Stimulated activated naive CD4-positive, alpha-beta T cell treated with Interleukin-2 at 50 U/mL for 16 hours (primary cell): ENCODE measurements at places on chromosomes 5 and 9.

DNA sequence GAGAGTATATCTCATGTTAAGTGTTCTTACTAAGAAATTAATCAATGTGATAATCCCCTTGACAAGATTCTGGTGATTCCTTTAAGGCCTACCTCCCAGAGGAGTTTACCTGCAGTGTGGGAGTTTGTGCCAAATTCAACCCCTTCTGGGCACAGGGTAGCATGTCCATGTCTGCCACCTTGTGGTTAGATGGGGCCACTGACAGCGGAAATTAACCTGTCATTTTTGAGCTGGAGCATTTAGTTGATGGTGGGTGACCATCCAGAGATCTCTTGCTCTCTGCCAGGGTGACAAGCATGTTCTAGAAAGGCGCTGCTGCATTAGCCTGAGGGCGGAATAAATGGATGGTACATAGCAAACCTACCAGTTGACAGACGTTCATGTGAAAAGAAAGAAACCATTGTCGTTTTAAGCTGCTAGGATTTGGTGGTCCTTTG lies 132.2 kb downstream of the FBXO4 start:
- DNase-seq: peak; percentile 25

DNA sequence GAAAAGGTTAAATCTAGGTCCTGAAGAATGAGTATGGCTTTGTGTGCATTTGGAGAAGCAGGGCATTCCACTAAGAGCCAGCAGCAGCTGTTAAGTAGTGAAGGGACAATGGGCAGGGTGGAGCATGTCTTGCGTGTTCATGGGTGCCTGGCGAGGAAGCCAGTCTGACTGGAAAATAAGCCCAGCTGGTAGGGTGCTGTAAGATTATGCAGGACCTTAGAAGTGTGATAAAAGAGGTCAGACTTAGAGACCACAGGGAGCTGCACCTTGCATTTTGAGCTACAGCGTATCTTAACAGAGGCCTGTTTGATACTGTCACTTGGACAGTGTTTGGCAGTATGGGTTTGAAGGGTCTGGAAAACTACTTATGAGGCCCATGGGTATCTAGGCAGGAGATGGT lies 131.7 kb upstream of the ELL2 start:
- no peak for DNase-seq

- DNase-seq: no peak
These were observed 22.1 kb downstream of the JADE2 start for GRCh38 chr5:134547579-134547978.

- no peak for DNase-seq
These were observed 106.7 kb upstream of the NR5A1 start for GRCh38 chr9:124613849-124614248.
